ENCODE measurements at places on chromosomes 4 and X. TPM values are rescaled to one million over a fixed set of nuclear protein-coding genes. Genes with fewer than 3 reads are reported as not detected.

- DNase-seq, result no peak
Measured at GRCh38 chr4:32462944-32463343, 1742.8 kb downstream of the PCDH7 start.

DNA sequence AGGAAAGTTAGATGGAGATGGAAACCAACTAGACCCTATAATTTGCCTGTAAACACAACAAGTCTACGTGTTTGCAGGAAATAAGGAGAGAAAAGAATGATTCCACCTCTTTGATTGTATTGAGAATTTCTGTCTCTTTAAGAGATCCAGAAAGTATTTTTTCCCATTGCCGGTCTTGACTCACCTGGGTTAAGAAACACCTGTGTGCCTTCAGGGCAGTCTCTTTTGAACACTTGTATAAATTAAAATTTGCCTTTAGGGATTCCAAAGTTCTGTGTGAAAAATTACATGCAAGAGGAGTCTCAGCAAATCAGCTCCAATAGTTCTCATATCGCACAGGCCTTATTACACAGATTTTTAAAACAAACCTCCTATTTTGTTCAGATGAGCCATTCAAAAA is 46.0 kb upstream of the SMAD1 start:
- no peak for DNase-seq

DNA sequence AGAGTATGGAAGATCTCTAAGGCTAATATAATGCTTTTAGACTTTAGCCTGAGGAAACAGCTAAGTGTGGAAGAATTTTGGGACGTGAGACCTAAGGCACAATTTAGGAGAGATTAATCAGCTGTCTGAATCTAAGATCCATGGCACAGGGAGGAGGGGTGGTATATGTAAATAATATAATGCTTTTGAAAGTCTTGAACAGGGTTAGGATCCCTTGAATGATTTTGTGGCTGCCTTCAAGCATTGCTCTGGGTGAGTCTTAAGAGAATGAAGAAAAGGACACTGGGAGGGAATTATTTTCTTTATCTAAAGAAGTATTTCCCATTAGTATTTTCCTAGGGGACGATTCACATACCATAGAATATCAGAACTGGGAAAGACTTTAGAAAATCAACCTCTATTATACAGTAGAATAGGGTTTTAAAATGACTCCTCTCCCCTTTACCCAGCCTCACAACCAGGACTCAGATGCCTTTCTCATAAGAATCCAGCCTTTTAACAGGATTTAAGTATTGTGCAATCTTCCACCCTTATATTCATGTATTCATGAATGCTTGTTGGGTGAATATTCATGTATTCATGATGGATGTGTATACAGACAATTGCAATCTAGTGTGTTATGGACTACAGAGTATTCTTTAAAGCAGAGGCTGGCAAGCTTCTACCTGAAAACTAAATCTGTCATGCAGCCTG is 664.2 kb upstream of the CPEB2 start:
- DNase-seq, result no peak

GRCh38 chrX:68462197-68462596 is 28.9 kb upstream of the OPHN1 start:
- DNase-seq, result no peak

- no peak for DNase-seq
Measured at GRCh38 chr4:40842318-40842717, 92.6 kb downstream of the NSUN7 start.

GRCh38 chr4:87011340-87012034 is 76.7 kb downstream of the AFF1 start:
- no peak for DNase-seq

DNA sequence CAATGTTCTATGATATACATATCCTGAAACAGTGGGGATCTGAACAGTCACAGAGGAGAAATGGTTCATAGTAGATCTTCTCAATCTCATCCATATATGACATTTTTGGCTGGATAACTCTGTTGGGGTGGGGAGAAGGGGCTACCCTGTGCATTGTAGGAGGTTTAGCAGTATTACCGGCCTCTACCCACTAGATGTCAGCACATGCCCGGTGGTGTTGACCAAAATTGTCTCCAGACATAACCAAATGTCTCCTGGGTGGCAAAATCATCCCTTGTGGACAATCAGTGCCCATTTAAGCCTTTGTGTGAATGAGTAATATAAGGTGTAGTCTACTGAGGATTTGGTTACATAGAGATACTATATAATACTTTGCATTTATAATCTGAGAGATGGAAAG is 89.9 kb downstream of the PLS3 start:
- no peak for DNase-seq

DNA sequence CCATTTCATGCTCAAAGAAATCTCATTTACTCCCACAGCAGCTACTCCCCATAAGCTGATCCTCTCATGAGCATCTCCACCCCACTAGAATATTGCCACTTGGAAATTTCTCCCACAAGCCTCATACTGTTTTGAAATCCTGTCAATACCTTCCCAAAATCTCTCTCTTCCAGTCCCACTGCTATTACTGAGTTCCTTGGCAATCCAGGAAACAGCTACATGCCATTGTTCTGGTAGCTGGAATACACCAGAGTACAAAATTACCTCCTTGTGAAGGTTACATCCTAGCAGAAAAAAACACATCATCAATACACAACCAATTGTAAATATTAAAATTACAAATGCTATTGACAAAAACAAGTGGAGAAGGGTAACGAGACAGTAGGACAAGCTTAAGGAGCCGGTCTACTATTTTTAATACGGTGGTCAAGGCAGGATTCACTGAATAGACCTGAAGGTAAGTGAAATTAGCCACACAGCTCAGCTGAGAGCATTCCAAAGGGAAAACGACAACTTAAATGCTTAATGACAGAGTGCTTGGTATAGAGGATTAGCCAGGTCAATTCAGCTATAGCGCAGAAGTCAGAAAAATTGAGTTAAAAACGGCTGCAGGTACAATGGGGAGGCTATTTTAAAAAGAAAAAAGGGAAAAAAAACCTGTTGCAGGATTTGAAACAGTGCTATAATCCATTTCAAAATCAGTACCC is 6.4 kb downstream of the RPL9 start:
- DNase-seq, result no peak

GRCh38 chr4:35038845-35039244 is 1205.5 kb downstream of the ARAP2 start:
- DNase-seq, result no peak

DNA sequence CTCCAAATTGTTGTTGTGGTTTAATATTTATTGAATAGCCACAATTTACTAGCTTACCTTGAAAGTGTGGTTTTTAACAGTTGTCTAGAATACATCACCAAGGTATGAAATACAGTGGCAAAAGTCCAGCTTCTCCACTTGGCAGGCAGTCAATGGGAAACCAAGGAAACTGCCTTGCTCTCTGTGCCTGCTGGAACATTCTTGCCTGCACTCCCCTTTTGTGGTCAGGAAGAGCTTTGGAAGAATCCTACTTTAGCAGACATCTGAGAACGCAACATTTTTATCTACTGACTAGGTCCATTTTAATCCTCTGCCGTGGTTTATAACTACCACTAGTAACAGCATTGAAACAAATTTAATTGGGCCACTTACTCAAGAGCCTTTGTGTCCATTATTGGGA is 64.5 kb downstream of the TENM3 start:
- no peak for DNase-seq

DNA sequence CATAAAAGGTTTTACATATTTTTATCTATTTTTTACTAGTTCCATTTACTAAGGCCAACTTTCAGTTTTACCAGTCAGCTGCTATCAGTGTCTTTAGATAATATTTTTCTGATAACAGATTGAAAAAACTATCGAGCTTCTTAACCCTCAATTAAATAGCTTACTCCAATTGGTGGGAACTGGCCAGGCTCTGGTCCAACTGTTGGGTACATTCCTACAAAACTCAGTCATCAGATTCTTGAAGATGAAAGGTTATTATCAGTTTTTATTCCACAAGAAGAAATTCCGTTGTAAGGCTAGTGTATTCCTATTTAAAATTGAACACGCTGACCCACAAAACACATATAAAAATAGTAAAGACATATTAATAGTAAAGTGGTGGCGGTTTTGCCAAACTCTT is 346.2 kb downstream of the MAPK10 start:
- no peak for DNase-seq

DNA sequence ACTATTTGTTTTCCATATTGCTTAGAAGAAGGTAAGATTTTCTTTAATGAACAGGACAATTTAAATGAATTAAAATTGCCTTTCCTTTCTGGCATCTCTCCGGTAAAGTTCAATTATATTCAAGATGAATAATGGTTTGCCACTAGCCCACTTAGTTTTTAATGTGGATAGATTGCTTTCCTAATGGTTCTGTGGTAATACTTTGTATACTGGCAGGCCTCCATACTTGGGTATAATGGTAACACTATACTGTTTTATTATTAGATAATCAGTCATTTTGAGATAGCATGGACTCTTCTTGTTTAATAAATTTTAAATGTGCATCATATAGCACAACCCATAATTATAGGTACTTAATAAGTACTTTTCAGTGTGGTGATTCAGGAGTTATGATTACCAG is 89.5 kb downstream of the ELOVL6 start:
- DNase-seq, result no peak

- DNase-seq, result no peak
Measured at GRCh38 chr4:121228848-121229247, 64.7 kb upstream of the TNIP3 start.

DNA sequence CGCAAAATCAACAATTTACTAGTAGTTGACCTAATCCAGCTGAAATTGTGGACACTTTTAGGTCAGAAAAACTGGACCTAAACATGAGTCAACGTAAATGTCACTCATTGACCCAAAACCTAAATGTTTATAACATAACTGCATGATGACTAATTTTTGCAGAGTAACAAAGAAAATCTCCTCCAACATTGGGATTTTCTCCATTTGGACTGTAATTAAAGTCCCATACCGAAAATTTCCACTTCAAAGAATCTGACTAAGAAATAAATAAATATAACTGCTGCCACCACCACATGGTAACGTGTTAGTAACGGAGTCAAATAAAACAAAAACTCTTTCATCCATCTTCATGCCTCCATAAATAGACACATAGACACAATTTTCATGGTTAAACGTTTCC is 1.9 kb downstream of the ADGRA3 start:
- DNase-seq, result no peak

The SCML2 gene
- total RNA-seq, result 0.22 TPM

The UGT2B15 gene
- total RNA-seq, result not detected

The KCNIP4 gene
- not detected for total RNA-seq

The APELA gene
- not detected for total RNA-seq

The GPM6B gene
- not detected for total RNA-seq

The CLTRN gene
- total RNA-seq, result 0.29 TPM

The STPG2 gene
- 0.17 TPM for total RNA-seq

The ARL9 gene
- not detected for total RNA-seq

The FGFR3 gene
- total RNA-seq, result 0.12 TPM

The BEX2 gene
- 28.2 TPM for total RNA-seq

The FHIP1A gene
- 1.3 TPM for total RNA-seq

The CDX4 gene
- not detected for total RNA-seq
